ENCODE measurements at places on chromosomes 3 and 15.

GRCh38 chr3:57972531-57973111, 35.6 kb upstream of the FLNB start:
- no peak for DNase-seq

DNA sequence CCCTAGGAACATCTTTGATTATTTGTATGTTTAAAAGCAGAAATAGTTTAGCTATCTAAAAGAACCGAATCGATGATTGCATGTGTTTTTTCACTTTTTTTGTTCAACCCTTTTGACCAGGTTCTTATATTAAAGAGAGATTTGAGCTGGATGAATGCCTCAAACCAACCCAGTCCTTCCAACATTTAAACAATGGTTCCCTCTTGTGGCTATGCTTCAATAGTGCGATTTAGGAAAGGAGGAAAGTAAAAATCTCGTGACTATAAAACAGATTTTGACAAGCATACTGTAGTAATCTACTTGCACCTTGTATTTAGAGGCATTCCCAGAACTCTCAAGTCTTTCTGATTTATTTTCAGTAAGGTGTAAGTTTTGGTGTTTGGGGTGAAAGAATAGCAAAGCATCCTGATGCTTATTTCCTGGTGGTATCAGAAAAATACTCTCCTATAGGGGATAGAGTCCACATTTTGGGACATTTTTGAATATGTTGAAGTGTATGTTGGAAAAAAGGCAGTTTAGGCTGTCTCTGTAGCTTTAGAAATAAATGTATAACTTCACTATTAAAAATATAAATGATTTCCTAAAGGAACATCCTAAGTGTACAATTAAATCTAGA, 159.6 kb upstream of the KCNH8 start:
- no peak for DNase-seq

DNA sequence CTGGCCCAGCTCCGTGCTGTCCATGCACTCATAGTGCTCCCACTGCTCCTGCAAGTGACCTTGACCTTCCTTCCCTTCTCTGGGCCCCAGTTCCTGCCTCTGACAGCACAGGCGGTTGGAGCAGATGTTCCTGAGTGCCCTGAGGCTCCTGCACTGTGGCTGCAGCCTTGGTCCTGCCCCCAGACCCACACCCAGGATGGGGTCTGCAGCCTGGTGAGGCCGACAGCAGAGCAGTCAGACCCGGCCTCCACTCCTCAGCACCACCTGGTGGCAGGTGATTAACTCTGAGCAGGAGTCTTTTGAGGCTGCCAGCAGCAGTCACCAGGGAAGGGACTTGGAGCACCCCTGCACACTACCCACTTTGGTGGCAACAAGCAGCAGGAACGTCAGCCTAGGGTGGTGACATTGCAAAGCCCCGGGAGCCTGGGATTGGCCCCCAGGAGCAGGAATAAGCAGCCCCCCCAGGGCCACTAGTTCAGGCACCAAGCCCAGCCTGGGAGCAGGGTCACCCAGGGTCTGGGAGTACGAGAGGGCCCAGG, 64.6 kb downstream of the CYP11A1 start:
- no peak for DNase-seq

DNA sequence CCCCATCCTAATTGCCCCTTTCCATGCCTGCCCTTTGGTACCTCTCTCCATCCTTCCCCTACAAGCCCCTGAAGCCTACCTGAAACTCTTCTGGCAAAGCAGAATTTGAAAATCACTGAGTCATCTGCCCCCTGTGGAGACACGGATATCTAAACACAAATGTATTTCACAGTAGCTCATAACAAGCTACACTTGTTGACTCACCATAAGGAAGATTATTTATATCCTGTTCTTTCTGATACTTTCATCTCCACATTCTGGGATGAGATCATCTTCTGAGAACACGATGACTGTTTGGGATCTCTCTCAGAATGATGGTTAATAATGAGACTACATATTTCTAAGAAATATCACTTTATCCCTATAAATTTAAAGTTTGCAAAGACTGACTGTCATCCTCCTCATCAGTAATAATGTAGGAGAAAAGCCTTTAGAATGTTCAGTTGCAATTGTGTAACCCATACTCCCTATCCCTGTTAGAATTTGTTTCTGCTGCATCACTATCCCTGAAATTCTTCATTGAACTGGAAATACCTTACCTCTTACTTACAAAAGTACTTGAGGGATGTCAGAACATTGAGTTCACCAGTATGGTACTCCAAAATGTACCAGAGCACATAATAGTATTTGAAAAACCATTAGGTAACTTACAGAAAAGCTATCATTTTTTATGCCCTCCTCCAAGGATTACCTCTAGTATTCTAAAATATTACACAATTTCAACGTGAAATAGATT, 116.1 kb upstream of the IL12A start:
- DNase-seq: no peak

GRCh38 chr15:96130734-96131133, 199.8 kb upstream of the NR2F2 start:
- DNase-seq: no peak

DNA sequence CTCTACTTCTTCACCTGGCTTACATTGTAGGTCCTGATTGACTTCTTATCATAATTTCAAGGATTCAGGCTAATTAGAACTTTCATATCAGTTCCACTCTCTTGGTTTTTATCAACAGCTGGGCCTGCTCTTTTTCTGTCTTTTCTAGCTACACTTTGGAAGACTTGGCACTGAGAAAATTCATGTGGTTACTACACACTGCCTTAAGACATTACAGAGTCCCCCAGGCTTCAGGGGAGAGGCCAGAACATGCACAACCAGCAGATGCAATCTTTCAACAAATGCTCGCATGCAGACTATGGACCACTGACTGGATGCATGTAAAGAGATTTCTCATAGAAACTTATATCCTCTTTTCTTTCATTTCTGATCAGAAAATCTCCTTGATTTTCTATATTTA, 423.5 kb downstream of the TUSC7 start:
- DNase-seq: no peak

- no peak for DNase-seq
Measured at GRCh38 chr3:54376142-54376807, 253.9 kb downstream of the CACNA2D3 start.

- DNase-seq: no peak
Measured at GRCh38 chr15:57018151-57018550, 99.7 kb downstream of the TCF12 start.

GRCh38 chr15:65101411-65101890, 13.5 kb downstream of the UBAP1L start:
- DNase-seq: peak; percentile 25

DNA sequence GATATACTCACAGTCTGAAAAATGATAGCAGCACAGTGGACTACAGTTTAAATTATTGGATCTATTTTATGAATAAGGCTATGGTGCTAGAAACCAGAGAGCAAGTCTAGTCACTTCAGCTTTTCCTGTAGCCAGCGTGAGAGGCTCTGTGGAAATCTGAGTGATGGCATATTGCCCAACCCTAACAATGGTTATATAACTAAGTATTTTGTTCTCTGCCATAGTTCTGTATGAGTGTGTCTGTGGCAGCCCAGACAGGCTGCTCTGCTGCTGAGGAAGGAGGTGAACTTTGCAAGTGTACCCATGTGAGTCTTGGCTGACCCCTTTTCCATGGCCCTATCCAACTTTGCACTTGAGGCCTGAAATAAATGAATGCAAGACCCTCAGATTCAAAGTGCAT, 105.7 kb downstream of the LRTM1 start:
- DNase-seq: no peak

DNA sequence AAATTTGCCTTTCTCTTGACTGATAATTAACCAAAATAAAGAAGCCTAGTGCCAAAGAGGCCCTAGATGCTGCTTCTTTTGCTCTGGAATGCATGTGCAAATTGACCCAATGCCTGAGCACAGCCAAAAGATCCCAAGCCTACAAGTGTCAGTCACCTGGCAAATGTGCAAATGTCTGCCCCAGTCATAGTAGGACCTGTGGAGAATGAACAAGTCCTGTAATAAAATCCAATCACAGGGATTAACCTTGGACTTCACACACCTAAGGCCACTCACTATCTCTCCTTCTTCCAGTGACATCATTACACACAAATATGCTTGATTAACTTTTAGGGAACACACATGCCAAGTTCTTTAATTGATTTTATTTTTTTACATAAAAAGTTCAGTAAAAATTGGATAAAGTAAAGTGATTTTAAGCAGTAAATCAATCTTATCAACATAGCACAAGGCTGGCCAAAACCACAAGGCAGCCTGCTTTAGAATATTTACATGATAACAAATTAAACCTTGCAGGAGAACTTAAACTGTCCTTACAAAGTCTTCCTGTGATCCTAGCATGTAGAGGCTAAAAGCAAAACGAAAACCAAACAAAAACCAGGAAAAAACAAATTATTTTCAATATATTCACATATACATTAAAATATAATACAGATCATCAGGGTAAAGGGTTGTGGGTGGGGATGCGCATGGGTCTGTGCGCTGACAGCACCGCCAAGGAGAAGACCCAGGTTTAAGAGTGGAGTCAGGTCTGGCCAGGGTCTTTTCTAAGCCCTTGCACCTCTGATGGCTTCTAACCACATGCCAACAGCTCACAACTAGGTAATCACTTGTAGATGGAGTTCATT, 36.8 kb downstream of the NBEAL2 start:
- DNase-seq: no peak

- no peak for DNase-seq
Measured at GRCh38 chr3:20047976-20048883, 8.0 kb downstream of the KAT2B start.

- no peak for DNase-seq
Measured at GRCh38 chr3:142929109-142929508, 34.4 kb downstream of the PAQR9 start.

DNA sequence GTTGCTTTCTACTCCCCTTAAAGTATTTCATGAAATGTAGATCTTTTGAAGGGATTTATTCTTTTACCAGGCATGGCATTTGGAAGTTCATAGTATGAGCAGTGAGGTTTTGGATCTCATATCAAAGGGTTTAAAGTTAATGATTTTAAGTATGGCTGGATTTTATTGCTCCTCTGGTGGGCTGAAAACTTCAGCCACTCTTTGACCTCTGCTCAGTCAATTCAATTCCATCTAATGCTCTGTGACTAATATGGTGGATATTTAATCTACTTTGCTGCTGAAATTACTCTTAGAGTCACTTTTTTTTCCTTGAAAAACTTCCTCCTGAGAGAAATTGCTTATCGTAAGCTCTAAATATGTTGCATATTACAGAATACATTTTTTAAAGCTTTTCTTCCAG, 218.6 kb downstream of the NR2F2 start:
- no peak for DNase-seq

DNA sequence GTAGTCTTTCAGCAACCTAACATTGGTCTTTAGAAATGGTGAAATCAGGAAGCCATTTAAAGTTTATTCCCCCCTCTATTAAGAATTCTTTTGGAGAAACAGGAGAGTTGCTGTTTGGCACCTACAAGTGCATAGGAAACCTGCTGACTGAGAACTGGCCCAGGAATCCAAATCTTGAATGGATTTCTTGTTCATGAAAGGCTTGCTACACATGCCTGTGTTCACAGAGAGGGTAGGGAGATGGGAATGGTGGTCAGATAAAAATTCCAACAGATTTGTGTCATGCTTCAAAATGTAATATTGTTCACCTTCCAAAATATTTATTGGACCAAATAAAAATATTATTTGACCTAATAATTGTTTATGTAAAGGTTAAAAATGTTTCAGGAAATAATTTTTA, 24.2 kb upstream of the ZPLD1 start:
- no peak for DNase-seq

DNA sequence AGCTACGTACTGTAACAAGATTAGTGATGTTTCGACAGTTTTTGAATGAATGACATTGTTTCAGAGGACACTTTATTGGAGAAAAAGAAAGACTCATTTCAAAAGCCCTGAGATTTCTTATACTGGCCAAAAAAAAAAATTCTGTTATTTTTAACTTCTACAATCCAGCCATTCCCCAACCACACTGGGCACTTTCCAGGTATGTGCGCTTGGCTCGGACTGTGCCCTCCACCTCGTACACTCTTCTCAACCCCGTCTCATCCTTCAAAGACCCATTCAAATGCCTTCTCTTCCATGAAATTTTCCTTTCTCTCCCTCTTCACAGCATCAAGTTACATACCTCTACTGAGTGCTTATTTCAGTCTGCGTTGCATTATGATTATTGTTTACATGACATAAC, 328.5 kb upstream of the SOX2 start:
- DNase-seq: no peak

DNA sequence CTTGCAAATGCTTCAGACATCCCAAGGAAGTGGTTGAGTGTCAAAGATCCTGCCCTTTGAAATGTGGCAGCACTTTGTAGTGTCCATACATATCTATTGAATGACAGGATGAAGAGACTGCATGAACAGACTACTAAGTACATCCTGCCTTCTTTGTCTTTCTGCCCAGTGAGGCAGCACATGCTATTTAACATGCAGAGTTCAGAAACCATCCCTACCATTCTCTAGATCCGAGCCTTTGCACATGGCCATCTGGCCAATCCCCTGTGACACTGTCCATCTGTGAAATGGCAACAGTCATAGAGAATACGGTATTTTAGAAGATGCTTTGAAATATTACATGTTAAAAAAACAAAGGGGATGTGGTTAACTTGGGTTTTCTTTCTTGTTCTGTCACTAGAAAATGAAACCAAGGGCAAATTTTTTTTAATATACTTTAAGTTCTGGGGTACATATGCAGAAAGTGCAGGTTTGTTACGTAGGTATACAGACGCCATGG, 519.6 kb downstream of the NTRK3 start:
- DNase-seq: no peak

GRCh38 chr15:59307165-59307537, 65.5 kb downstream of the MYO1E start:
- DNase-seq: no peak

- DNase-seq: no peak
Measured at GRCh38 chr3:124684459-124684858, 45.8 kb upstream of the UMPS start.

GRCh38 chr3:47799733-47800132, 3.2 kb upstream of the DHX30 start:
- DNase-seq: no peak

DNA sequence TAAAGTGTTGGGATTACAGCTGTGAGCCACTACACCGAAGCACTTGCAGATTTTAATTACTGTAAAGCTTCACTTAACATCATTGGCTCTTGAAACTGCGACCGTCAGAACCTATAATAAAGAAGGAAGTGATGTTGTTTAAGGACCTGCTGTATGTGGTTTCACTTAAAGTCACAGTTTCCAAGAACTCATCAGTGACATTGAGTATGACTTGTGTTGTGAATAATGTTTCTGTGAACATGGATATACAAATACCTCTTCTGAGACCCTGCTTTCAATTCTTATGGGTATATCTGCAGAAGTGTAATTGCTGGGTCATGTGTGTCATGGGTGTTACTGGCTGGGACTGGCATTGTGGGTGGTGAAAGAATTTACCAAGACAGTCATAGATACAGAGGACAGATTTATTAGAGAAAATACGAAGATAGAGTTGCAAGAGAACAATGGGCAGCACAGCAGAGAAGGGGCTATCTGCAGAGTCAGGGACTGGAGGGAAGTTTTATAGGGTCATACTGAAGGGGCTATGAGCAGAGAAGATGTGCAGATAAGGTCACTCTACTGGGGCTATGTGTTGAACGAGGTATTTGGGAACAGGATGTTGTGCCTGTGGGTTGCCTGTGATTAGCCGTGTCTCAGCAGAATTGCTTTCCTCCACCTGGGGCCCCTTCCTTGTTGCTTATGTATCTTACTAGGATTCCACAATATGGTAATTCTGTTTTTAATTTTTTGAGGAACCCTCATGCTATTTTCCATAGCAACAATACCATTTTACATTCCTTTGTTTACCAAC, 4.5 kb downstream of the NDUFB5 start:
- DNase-seq: no peak

All from stimulated activated CD4-positive, alpha-beta T cell treated with anti-CD3 and anti-CD28 coated beads, Interleukin-1b, Interleukin-23, amount 100 ng/mL, for 1 hour (primary cell).